ENCODE measurements at places on chromosomes 4 and X.

GRCh38 chr4:119536572-119537528, 91.8 kb downstream of the PDE5A start:
- DNase-seq = no peak

GRCh38 chrX:9888953-9889470, 78.1 kb upstream of the CLDN34 start:
- DNase-seq = no peak

DNA sequence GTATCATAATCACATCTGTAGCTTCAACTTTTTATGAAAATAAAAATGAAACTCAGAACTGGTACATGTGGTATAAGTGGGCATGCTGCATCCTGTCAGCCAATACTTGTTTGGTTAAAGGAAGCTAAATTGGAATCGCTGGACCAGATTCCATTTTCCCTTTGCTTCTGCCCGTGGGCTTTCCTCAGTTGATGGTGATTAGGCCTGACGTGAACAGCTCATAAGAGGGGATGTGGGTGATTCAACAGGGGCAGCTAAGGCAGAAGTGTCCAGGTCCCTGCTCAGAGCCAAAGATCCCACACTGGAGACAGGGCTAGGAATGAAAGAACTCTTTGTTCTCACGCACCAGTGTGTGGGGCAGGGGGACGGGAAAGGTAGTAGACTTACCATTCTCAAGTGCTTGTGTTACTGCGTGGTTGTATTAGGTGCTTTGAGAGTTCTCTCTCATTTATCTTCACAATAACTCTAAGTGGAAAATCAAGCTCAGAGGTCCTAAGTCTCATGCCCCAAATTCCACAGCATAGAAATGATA, 63.2 kb upstream of the GUCY1A1 start:
- DNase-seq = no peak

- no peak for DNase-seq
These were observed 188.2 kb downstream of the DCAF12L2 start for GRCh38 chrX:125977851-125978250.

DNA sequence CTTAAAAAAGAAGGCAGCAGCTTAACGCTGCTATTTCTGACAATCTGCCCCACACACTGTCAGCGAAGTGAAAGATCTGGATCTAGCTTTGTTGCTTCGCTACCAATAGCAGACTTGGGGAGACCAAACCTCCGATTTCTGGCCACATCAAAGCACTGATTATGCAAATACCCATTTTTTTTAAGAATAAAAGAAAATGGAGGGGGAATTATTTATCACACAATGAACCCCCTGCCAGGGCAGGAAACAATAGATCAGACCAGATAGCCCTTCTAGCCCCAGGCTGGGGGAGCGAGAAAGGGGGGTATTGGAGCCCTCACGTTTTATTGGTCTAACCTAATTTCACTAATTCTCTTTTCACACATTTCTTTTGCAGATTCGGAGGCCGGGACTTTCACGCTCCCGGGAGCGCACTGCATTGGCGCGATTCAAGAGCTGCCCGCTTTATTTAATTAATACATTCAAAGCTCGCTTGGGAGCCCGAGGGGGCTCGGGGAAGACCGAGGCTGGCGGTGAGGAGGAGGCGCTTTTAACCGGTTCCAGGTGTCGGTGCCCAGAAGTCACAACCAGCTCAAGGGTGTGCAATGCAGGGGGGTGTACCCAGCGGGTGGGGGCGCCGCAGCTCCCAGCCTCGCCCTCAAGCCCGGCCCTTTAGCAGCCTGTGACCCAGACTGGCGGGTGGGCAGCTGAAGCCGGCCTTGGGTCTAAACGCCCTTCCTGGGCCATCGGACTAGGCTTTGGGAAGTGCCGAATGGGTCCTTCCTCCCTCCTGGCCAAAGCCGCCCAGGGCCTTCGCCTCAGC, 5.5 kb downstream of the NEUROG2 start:
- DNase-seq = no peak

DNA sequence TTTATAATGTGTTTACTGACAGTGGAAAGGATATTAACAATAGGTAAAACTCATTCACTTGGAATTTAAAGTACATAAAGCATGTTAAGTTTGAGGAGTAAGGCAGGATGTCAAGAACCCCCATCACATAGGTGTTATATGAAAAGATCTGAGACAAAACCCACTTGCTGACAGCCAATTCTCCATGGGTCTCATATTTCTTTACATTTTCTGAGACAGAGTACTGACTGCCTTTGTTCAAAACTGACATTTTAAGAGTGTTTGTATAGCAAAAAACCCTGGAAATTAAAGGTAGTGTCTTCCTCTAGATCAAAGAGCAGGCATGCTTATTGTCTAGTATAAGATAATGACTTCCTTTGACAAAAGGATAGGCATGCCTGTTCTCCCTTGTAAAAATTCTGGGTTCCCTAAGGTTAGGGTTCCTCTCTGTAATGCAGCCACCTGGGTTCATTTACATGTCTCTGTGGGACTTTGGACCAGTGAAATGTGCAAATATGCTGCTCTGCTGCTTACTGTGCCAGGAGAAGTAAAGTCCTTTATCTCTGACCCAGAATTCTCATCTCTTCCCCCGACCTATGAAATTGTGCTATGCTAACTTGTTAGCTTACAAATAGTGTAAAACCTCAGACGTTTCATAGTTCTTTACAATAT, 123.6 kb downstream of the PCDH18 start:
- DNase-seq = no peak

- no peak for DNase-seq
These were observed 7.2 kb downstream of the ZNF185 start for GRCh38 chrX:152905081-152905420.

GRCh38 chr4:88802585-88803286, 105.1 kb upstream of the NAP1L5 start:
- no peak for DNase-seq

DNA sequence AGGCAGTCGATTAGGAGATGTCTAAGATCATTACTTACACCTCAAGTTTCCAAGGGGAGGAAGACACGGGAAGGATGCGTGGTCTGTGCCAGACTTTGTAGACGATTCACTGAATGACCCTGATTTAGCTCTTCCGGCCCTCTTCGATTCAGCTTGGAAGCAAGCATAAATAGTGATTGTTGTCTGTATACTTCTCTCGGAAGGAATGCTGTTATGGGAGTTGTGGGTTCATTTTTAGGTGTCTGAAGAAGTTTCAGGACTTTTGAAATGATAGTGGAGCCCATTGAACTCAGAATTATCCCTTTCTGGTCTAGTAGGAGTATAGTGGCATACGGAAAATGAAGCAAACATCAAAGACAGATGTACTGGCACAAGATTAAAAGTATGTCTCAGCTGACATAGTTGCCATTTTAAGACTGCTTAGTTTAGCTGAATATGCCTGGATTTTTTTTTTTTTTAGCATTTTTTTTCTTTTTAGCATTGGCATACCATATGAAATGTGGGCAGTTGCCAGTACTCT, 1.0 kb upstream of the ANKRD17 start:
- DNase-seq = no peak

- DNase-seq = no peak
These were observed 720 bp upstream of the STK26 start for GRCh38 chrX:132022198-132022966.

DNA sequence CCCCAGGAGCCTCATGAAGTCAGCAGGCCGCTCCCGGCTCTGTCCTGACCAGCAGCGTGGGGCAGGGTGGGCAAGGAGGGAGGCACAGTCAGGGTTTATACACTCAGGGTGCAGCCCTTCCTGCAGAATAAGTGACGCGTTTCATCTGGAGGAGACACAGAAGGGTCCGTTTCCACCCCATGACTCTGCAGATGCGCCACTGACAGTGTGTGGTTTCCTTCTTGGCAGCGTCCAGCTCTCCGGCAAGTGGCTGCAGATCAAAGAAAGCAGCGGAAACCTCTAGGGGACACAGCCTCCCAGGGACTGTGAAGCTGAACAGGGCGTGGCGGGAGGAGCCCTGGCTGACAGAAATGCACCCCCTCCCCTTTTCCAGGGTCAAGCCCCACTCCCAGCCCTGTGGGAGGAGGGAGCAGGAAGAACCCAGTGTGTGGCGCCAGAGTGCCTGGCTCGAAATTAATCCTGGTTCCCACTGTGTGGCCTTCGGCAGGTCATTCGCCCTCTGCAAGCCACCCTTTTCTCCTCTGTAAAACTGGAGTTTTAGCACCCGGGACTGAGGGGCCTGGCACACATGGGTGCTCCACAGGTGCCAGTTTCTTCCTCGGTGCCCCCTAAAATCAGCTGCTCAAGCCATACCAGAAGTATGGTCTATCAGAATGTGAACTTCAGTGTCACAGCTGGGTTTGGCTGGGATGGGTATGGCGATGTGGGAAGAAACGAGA, 17.3 kb upstream of the TBC1D14 start:
- DNase-seq = no peak

- no peak for DNase-seq
These were observed 4.7 kb upstream of the ARHGEF38 start for GRCh38 chr4:105547769-105548168.

DNA sequence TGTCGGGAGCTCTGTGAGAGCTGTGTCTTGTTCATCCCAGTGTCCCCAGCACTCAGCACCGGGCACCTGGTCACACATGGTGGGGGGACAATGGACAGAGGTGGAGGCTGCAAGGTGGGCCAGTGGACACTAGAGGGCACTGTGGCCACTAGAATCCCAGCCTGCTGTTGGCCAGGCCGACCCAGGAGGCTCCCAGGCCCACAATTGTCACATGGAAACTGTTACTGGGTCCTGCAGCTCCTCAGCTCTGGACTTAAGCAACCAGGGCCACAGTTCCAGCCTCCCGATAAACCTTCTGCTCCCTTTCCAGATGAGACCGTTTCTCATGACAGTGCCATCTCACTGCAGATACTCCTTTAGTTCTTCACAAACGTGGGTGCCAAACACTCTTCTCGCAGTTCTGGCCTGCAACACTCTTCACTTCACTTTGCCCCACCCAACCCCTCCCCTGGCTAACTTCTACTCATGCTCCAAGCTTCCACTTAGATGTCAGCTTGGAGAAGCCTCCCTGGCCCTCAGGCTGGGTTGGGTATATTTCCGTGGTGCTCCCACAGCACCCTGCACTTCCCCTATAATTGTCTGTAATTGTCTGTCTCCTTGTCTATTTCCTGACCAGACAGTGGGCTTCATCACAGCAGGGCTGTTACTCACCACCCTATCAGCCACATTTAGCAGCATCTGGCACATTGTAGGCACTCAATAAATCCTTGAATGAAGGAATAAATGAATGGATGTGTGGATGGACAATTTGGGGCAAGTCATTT, 3.5 kb upstream of the IQSEC2 start:
- DNase-seq = no peak

- no peak for DNase-seq
These were observed 34.4 kb upstream of the RTL3 start for GRCh38 chrX:78693536-78693935.

GRCh38 chr4:106371161-106371560, 2.6 kb upstream of the GIMD1 start:
- DNase-seq = no peak

- DNase-seq = no peak
These were observed 33.9 kb downstream of the SEC24D start for GRCh38 chr4:118801895-118802575.

GRCh38 chrX:47302396-47302795, 68.0 kb upstream of the ZNF157 start:
- no peak for DNase-seq

GRCh38 chr4:10102474-10103332, 13.9 kb downstream of the WDR1 start:
- DNase-seq = no peak

GRCh38 chr4:8410641-8411271, 29.8 kb downstream of the ACOX3 start:
- DNase-seq = peak; percentile 55

- no peak for DNase-seq
These were observed 113.2 kb upstream of the GIMD1 start for GRCh38 chr4:106481801-106482200.

DNA sequence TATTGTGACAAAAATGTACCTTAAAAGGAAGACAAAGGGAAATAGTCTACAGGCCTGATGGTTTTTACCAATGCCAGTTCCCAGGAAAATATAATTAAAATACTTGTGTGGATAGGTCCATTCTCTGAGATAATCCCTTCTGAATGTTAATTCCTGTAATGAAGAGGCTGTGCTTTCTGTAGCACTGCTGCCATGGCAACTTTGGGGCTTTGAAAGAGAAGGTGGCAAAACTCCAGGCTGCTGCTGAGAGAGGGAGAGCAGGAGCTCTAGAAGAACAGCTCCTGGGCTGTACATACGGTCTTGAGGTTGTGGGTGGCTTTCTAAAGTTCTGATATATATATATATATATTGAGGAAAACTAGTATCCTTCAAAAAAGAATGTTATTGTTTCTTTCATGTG, 125.4 kb downstream of the PDLIM5 start:
- peak; percentile 39 for DNase-seq

GRCh38 chrX:24479924-24480323, 14.8 kb downstream of the PDK3 start:
- no peak for DNase-seq

DNA sequence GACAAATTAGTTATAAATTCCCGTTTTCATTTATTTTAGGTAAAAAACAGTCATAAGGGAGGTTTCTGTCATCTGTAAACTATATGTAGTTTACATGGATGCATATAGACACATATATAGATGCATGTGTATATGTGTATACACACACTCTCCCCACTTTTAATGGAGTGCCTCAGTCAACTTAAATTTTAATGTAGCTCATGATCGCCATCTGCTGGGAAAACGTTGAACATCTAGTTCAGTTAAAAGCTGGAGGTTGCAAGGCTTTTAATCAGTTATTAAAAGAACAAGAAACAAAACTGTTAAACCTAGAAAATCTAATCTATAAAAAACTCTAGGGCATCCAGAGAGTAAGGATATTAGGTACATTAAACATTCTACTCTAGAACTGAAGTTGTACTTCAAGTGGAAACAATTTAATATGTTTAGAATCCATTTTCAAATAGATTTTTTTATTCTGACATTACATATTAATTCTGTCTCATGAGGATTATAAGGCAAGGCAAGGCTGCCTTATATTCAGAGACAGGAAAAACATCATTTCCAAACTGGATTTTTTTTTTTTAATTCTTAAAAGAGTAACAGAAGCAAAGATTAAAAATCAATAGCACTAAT, 122.6 kb downstream of the SHISA3 start:
- DNase-seq = peak; percentile 16

DNA sequence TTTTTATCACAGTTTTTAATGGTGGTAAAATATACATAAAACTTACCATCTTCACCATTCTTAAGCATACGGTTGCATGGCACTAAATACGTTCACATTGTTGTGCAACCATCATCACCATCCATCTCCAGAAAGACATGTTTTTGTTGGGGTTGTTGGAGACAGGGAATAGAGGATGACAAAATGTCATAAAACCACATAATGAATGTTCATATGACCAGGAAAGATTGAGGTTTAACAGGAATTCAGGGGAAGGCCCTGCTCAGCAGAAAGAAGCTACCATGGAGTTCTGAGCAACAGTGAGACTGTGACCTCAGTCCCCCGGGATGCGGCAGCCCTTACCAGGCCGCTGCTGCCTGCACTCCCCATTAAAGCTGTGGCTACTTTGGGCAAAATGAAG, 63.9 kb upstream of the TRIM2 start:
- DNase-seq = no peak

DNA sequence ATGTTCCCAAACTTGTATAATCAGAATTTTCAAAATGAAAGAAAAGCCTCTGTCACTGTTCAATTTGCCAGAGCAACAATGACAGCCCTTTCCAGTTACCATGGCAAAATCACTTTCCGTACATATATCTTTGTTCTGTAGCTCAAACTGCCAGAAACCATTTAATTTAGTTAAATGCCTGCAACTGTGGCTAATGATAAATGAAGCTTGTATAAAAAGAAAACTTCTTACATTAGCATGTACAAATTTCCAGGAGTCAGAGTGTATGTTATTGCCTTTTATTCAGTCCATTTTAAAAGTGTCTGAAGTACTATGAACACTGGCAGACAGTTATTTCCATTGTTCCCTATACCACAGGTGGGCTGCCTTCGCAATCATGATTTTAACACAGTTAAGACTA, 30.3 kb downstream of the ARAP2 start:
- DNase-seq = no peak

All from fibroblast of the conjunctiva (primary cell).